Hematopoietic multipotent progenitor cell treated with erythropoietin and hydrocortisone succinate and interleukin-3 and kit ligand, for 8 days (in vitro differentiated cells): ENCODE measurements at places on chromosomes 4 and X.

DNA sequence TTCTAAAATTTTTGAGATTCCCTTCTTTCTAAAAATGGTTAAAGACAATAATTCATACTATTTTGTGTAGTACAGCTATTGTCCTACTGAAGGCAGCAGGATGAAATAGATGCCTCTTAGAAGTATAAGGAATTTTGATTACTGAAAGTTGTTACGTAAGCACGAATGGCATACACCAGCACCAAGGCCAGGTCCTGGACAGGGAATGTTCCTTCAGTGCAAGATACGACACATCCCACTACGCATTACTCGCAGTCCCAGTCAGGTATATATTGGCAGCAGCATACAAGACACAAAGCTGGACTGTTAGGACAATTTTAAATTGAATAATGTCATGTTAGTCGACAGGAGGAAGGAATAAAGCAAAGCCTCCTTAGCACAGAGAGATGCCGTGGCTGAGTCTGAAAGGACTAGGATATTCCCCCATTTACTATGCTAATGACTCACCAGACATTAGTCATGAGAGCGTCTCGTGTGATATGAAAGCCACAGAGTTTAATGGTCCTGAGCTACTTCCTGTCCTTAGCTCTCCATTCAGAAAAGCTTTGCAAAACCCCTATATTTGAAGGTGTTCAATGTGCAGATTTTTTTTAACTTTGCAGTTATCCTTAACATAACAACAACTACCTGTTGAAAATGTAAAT is 504.3 kb downstream of the FAM133A start:
- DNase-seq, result no peak

GRCh38 chrX:20438871-20439526 is 172.3 kb upstream of the RPS6KA3 start:
- DNase-seq, result no peak

DNA sequence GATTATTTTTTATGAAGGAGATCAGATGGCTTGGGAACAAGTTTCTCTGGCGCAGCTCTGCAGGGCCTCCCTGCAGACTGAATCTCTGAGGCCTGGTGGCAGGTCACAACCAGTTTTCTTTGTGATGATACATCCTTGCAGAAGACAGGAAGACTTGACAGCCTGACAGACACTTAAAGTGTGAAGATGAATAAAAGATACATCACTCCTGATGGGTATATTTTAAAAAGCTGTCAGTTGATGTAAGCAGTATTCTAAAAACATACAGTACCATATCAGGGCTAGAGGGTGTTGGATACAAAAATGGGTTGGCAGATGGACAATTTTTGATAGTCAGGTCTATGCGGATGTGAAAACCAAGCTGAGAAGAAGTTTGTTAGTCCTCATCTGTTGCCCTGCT is 239.5 kb downstream of the LHFPL1 start:
- DNase-seq, result no peak

- DNase-seq, result no peak
These were observed 14.0 kb downstream of the TMEM154 start for GRCh38 chr4:152665691-152666395.

GRCh38 chr4:47340914-47341313 is 122.6 kb downstream of the COMMD8 start:
- no peak for DNase-seq

- peak; percentile 28 for DNase-seq
These were observed 8.2 kb downstream of the RTL3 start for GRCh38 chrX:78650906-78651437.

DNA sequence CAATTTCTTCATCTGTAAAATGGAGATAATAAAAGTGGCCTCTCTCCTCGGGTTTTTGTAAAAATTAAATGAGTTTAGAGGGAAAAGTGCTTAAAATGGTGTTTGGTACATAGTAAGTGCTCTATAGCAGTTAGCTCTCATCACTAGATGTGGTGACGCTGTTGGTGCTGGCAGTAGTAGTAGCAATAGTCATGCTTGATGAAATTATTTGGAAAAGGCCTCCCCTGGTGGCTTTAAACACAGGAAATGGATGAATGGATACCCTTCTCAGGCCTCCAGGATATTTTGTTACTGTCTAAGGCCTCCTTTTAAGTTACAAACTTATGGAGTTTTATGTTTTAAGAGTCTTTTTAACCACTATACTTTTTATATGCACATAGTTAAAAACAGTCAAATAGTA is 142.9 kb downstream of the CBR4 start:
- DNase-seq, result no peak

GRCh38 chr4:129335276-129335675 is 239.3 kb downstream of the C4orf33 start:
- DNase-seq, result no peak

GRCh38 chrX:102745857-102746584 is 25.5 kb downstream of the GPRASP3 start:
- no peak for DNase-seq

DNA sequence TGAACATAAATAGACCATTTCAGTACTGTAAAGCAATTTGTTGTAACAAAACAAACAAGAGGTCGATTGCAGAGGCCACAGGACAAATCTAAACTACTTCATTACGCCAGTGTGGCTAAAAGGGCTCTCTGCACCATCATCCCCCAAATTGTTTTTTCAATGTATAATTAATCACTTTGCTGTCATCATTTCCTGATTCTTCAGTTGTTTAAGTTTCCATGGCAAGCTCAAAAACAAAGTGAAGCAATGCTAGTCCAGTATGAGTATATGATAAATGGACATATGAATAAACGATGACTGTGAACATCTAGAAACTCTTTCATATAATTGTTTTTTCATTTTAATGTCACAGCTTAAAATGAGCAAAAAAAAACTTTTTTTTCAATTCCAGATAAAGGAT is 235.4 kb upstream of the FGF13 start:
- no peak for DNase-seq

DNA sequence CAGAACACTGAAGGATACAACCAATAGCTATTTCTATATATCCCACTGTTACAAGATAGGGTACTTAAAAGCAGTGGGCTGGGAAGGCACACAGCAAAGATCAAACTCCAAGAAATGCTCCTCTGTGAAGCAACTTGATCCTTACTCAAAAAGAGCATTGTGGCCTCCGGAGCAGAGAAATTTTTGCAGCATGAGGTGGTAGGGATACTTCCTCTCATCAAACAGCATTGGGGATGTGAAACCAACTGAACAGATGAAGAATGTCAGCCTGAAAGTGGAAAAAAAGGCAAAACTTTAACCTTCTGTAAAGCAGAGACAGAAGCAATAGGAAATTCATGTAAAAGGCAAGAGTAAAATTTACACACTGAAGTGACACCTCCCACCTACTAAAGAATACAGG is 92.2 kb downstream of the HUWE1 start:
- no peak for DNase-seq
